Astrocyte (in vitro differentiated cells and primary cell): ENCODE measurements at places on chromosomes 3 and 15. TPM values are rescaled to one million over a fixed set of nuclear protein-coding genes. Genes with fewer than 3 reads are reported as not detected.

- no peak overlapping the region for H3K27ac ChIP-seq
- peaks cover 23% of the 10 kb centered on the region for H3K27me3 ChIP-seq
- H3K4me1 ChIP-seq = peaks cover 6% of the 10 kb centered on the region
- no peaks in the 10 kb centered on the region for H3K36me3 ChIP-seq
Observed at GRCh38 chr15:70203981-70204560, 106.4 kb upstream of the TLE3 start.

- H3K36me3 ChIP-seq = no peaks in the 10 kb centered on the region
- no peaks in the 10 kb centered on the region for H3K27me3 ChIP-seq
- no peak overlapping the region for H3K4me3 ChIP-seq
- H3K27ac ChIP-seq = no peak overlapping the region
Observed at GRCh38 chr3:33775363-33775762, 23.1 kb upstream of the PDCD6IP start.

GRCh38 chr3:171901615-171902312 is 58.6 kb downstream of the TMEM212 start:
- H3K4me3 ChIP-seq = no peak overlapping the region
- no peak overlapping the region for H3K27ac ChIP-seq
- H3K4me1 ChIP-seq = no peaks in the 10 kb centered on the region
- no peak for DNase-seq
- no peaks in the 10 kb centered on the region for H3K36me3 ChIP-seq

The KLHL6 gene
- 0.11 and 0.14 TPM in 2 replicates for total RNA-seq

GRCh38 chr15:50791486-50791885 is 26.0 kb upstream of the SPPL2A start:
- H3K4me3 ChIP-seq = no peak overlapping the region
- no peak for DNase-seq
- H3K4me1 ChIP-seq = no peaks in the 10 kb centered on the region
- no peaks in the 10 kb centered on the region for H3K27me3 ChIP-seq
- H3K27ac ChIP-seq = no peak overlapping the region
- no peaks in the 10 kb centered on the region for H3K36me3 ChIP-seq

- no peaks in the 10 kb centered on the region for H3K4me1 ChIP-seq
- H3K36me3 ChIP-seq = no peaks in the 10 kb centered on the region
Observed at GRCh38 chr15:31254431-31255175, 72.0 kb upstream of the KLF13 start.

DNA sequence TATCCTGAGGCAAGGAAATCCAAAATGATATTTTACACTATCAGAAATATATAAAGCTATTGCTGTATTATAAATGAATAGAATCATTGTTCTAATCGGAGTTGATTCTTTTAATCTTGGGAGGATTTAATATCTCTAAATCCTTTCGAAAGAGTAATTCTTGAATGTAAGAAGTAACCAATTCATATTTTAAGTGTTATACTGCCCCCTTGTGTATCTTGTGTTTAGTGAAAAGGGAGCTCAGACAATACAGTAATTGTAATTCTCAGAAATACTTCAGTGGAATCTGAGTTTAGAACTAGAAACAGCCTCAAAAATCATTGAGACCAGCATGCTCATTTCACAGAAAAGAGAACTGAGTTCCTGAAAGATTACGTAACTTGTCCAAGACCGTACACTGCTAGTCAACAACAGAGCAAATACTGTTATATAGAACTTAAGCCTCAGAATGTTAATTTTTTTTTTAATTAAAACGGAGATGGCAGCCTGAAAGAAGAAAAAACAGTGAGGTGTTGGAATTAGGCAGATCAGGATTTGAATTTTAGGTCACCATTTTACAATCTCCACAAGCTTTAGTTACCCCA is 42.9 kb downstream of the PLCH1 start:
- H3K27me3 ChIP-seq = no peaks in the 10 kb centered on the region
- no peaks in the 10 kb centered on the region for H3K36me3 ChIP-seq
- H3K27ac ChIP-seq = no peak overlapping the region
- H3K4me1 ChIP-seq = no peaks in the 10 kb centered on the region
- peak; percentile 32 for DNase-seq
- no peak overlapping the region for H3K4me3 ChIP-seq

DNA sequence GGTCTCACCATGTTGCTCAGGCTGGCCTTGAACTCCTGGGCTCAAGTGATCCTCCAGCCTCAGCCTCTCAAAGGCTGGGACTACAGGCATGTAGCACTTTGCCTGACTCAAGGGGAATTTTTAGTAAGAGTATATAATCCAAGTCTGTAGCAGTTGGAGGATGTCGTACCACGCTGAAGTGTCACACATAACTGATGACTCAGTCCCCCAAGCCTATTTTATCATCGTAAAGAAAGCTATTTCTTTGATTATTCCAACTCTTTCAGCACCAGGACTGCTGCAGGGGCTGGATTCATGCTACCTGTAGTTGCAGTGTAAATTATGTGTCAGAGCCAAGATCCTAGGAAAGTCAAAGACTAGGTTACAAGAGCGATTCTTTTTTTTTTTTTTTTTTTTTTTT is 1.4 kb upstream of the PRKCI start:
- H3K27me3 ChIP-seq = no peaks in the 10 kb centered on the region
- no peak overlapping the region for H3K4me3 ChIP-seq
- H3K36me3 ChIP-seq = no peaks in the 10 kb centered on the region

- no peaks in the 10 kb centered on the region for H3K27me3 ChIP-seq
- H3K36me3 ChIP-seq = no peaks in the 10 kb centered on the region
- H3K4me3 ChIP-seq = no peak overlapping the region
- peaks cover 10% of the 10 kb centered on the region for H3K4me1 ChIP-seq
- peak; percentile 54 for DNase-seq
Observed at GRCh38 chr3:111338059-111338698, 203.8 kb upstream of the CD96 start.

DNA sequence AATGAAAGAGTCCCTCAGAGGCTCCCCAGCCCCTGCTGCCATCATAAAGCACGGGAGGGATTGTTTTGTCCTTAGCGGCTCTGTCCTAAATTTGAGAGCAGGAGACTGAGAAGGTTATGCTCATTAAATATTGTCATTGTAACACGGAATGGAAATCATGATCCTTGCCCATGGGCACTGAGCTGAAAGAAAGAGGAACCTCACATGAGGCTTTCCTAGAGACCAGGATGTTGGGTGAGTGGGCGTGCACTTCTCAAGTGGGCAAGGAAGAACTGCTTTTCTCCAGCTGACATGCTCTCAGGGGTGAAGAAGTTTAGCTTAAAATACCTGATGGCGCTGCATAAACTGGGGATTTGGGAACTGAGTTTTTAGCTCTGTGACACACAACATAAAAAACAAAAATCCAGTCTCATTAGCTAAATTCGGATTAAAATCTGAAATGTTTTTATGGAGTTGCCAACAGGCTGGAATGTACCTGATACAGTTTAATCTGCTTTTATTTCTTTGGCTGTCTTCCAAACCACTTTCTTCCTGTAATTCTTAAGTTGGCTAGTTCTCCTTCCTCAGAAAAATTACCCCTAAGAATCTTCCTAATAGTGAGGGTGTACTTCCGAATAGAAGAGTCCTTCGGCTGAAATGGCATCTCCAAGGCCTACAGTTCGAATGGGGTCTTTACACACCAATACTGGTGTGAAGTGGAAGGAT is 31.7 kb downstream of the ADPGK start:
- H3K27ac ChIP-seq = no peak overlapping the region
- H3K36me3 ChIP-seq = peaks cover 25% of the 10 kb centered on the region
- no peaks in the 10 kb centered on the region for H3K27me3 ChIP-seq
- no peak overlapping the region for H3K4me3 ChIP-seq

- H3K4me3 ChIP-seq = no peak overlapping the region
- no peak for DNase-seq
- H3K36me3 ChIP-seq = no peaks in the 10 kb centered on the region
- H3K27me3 ChIP-seq = no peaks in the 10 kb centered on the region
- H3K4me1 ChIP-seq = no peaks in the 10 kb centered on the region
Observed at GRCh38 chr15:93141371-93141794, 52.4 kb upstream of the RGMA start.

DNA sequence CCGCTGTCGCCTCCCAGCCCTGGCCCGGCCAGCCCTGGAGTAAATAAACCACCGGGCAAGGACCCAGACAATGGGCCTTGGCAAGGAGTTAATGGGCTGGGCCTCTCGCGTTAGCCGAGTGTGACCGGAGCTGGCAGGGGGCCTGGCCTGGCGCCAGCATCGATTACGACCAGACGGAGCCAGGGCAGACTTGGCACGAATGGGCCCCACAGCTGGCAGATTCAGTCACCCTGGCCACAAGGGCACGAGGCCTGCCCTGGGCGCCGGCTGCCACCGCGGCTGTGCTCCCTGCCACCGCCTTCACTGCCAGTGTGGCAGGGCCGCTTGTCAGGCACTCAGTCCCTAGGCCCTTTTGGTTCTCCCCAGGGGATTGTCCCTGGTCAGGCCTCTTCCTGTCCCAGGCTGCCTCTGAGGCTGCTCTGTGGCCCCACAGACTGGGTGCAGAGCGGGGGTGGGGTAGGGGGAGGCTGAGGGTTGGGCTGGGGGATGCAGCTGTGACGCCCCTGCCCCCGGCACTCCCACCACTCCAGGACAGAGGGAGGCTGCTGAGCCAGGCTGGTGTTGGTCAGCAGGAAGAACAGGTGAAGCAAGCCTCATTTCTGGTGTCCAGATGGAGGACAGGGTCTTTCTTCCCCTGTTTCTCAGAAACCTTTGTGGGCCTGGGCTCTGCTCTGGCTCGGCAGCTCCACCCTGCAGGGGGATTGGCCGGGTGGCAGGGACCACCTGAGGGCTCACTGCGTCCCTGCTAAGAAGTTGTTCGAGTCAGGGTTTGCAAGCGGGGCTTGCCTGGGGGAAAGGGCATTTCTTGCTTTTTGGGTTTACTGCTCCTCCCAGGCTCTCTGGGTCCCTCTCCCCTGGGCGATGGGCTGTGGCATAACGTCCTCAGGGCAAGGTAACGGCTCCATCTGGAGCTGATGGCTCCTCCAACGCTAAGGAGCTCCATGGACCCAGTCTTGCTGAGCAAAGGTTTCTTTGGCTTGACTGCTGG is 30.5 kb upstream of the SRP14 start:
- no peaks in the 10 kb centered on the region for H3K27me3 ChIP-seq
- H3K4me1 ChIP-seq = peaks cover 15% of the 10 kb centered on the region
- no peak overlapping the region for H3K27ac ChIP-seq
- H3K4me3 ChIP-seq = no peak overlapping the region

DNA sequence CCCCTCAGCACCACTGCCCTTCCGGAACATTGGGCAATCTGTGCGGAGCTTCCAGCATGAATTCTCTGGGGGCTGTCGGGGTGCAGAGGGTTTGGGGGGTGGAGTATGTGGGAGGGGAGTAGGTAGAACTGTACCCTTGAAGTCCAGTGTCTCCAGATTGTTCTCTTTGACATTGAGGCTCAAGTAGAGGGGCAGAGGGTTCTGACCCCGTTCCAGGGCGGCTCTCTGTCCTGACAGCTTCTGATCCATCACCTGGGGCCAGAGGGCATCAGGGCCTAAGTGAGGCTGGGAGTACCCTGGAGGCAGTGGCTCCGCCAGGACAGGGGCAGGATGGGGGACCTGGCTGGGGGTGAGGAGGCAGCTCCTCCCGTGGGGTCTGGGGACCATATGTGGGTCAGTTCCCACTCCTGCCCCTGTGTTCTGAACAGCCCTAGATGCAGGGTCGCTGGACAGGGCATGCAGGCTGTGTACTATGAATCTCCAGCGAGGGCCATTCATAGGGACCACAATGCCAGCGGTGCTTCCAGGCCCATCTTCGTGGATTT is 22.1 kb downstream of the PLA2G4D start:
- H3K27ac ChIP-seq = no peak overlapping the region
- no peak overlapping the region for H3K4me3 ChIP-seq
- H3K4me1 ChIP-seq = no peaks in the 10 kb centered on the region

The ARGFX gene
- not detected in 2 replicates for total RNA-seq

DNA sequence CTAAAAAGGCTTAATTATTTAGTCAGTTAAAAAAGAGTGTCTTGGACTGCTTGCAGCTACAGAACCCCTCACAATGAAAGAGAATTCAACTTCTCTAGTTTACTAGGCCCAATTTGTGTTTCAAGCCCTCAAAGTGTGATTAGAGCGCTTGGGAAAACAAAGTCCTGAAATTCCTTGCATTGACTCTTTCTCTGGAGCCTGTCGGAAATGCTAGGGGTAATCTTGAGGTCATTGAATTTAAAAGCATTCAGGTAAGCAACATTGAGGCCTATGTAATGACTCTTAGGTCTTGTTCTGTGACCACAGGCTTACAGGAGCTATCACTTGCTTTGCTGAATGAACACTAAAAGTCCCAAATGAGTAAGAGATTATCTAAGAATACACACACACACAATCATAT is 186.0 kb downstream of the NLGN1 start:
- DNase-seq = no peak
- peaks cover 4% of the 10 kb centered on the region for H3K4me1 ChIP-seq
- H3K27me3 ChIP-seq = no peaks in the 10 kb centered on the region
- no peak overlapping the region for H3K27ac ChIP-seq
- no peaks in the 10 kb centered on the region for H3K36me3 ChIP-seq

DNA sequence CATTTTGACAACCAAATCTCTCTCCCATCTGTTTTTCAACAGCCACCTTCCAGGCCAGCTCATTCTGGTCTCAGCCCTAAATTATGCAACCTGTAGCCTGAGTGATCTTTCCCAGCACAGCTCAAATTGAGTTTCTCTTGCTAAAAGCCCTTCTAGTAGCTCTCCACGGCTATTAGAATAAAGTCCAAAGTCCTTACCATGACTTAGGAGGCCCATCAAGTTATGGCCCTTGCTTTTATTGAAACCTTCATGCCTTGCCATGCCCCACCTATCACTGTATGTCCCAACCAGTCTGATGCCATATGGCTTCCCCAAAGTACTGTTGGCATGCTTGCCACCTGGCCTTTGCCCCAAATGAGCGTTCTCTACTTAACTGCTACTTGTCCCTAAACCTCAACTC is 303.5 kb upstream of the GADL1 start:
- no peaks in the 10 kb centered on the region for H3K4me1 ChIP-seq
- no peaks in the 10 kb centered on the region for H3K36me3 ChIP-seq
- no peaks in the 10 kb centered on the region for H3K27me3 ChIP-seq

The NR2E3 gene
- not detected in 2 replicates for total RNA-seq

DNA sequence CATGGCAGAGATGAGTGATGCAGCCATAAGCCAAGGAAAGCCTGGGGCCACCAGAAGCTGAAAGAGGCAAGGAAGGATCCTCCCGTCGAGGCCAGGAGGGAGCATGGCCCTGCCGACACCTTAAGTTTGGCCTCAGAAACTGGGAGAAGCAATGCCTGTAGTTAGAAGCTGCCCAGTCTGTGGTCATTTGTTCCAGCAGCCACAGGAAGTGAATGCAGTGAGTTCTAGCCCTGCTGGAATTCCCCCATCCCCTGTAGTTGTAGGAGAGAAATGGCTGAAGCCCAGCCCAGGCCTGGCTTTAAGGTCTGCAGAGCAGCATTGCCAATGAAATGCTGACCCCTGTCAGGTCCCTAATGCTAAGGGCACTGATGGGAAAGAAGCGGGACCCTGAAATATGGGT is 12.2 kb upstream of the CHSY1 start:
- H3K27me3 ChIP-seq = no peaks in the 10 kb centered on the region
- H3K4me3 ChIP-seq = no peak overlapping the region
- H3K27ac ChIP-seq = no peak overlapping the region
- H3K4me1 ChIP-seq = peaks cover 29% of the 10 kb centered on the region
- no peaks in the 10 kb centered on the region for H3K36me3 ChIP-seq

DNA sequence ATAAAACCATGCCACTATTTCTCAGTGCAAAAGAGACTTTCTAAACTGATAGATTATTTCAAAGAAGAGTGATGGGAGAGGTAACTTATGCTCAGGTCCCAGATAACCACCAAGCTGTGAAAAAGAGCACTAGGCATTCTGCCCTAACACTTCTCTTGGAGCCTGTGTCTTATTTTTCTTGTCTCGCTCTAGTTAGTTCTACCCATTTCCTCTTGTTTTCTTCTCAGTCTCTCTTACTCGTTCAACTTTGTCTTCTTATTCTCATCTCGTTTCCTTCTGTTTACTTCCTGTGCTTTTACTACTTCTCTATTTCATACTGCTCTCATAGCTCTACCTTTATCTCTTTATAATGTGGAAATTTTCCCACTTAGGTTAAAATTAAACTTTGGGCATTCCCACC is 91.8 kb upstream of the CGNL1 start:
- no peak overlapping the region for H3K4me3 ChIP-seq
- peaks cover 34% of the 10 kb centered on the region for H3K36me3 ChIP-seq
- no peaks in the 10 kb centered on the region for H3K27me3 ChIP-seq
- no peaks in the 10 kb centered on the region for H3K4me1 ChIP-seq
- no peak for DNase-seq
- no peak overlapping the region for H3K27ac ChIP-seq
